ENCODE measurements at places on chromosomes 2 and 18.

GRCh38 chr2:45567288-45567963 is 43.6 kb downstream of the SRBD1 start:
- DNase-seq, result no peak

- DNase-seq, result no peak
These were observed 5.4 kb upstream of the POU3F3 start for GRCh38 chr2:104848526-104848925.

- DNase-seq, result no peak
These were observed 26.8 kb downstream of the SH3BP4 start for GRCh38 chr2:234978466-234979203.

- DNase-seq, result no peak
These were observed 104.5 kb downstream of the MEIS1 start for GRCh38 chr2:66539452-66539851.

GRCh38 chr18:36025025-36025424 is 42.3 kb downstream of the RPRD1A start:
- no peak for DNase-seq

DNA sequence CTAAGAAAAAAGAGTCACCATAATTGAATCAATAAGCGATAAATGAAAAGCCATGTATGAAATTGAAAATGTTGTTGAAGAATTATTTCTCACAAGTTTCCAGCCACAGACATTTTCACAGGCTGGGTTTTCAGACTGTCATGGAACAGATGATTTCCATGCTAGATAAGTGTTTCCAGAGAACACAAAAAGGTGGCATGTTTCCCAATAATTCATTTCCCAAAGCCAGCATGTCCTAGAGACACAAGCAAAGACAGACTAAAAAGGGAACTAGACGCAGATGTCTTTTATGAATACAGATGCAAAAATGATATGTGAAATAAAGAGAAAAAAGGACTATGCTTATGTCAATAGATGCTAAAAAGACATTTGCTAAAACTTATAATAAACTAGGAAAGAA is 255.1 kb downstream of the EIPR1 start:
- no peak for DNase-seq

DNA sequence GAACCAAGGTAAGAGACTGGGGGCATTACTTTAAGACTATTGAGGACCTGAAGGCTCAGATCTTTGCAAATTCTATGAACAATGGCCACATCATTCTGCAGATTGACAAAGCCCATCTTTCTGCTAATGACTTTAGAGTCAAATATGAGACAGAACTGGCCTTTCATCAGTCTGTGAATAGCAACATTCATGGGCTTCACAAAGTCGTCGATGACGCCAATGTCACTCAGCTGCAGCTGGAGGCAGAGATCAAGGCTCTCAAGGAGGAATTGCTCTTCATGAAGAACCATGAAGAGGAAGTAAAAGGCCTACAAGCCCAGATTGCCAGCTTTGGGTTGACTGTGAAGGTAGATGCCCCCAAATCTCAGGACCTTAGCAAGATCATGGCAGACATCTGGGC is 43.8 kb upstream of the SLC4A10 start:
- DNase-seq, result no peak

DNA sequence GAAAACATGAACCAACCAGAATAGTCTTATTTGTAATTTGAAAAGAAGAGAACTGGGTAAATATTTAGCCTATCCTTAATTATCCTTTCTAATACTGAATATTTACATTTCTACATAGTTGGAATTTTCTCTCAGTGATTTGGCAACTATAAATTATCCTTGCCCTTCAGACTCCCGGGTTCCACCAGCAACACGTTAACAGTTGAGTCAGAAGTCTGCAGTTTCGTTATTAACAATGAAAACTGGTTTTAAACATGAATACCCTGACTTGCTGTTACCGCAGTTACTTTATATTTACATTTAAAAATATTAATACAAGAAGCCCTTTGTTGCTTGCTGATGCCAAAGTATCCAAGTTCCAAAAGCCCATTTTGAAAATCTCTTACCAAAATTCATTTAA is 673.0 kb downstream of the ARHGAP15 start:
- no peak for DNase-seq

- no peak for DNase-seq
These were observed 87.1 kb upstream of the MCFD2 start for GRCh38 chr2:47002480-47003381.

- no peak for DNase-seq
These were observed 13.2 kb downstream of the MAP4K4 start for GRCh38 chr2:101710471-101711318.

GRCh38 chr18:79912409-79912991 is 39.0 kb downstream of the SLC66A2 start:
- DNase-seq, result no peak

- no peak for DNase-seq
These were observed 1.2 kb upstream of the HAAO start for GRCh38 chr2:42793334-42794270.

- DNase-seq, result no peak
These were observed 20.5 kb downstream of the CYP27A1 start for GRCh38 chr2:218802386-218802994.

GRCh38 chr2:215660687-215661086 is 224.8 kb upstream of the FN1 start:
- DNase-seq, result no peak

DNA sequence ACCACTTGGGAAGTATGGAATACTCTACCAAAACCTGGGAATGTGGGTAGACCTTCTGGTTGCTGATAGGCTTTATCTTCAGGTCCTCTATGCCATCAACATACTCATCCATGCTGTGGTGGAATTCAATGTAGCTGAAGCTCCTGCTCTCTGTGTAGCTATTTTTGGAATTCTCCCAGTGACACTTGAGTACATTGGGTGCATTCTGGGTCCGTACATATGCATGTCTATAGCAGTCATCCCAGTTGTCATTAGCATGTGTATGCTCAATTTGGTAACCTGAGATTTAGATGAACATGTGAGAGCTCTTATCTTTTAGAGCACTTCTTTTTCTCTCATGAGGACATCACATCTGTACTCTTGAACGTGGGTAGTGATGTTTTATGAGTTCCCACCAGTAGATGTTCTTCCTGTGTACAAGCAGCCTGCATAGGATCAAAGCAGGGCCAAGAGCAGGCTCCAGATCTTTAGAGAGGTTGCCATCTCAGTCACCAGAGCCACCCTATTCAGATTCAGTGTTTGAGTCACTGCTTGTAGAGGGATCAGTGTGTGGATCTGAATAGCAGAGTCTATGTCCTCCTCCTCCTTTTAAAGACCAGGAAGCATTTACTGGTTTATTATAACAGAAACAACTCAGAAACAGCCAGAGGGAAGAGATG is 65.9 kb downstream of the MGAT5 start:
- DNase-seq, result no peak

GRCh38 chr2:66439812-66440542 is 5.1 kb downstream of the MEIS1 start:
- DNase-seq, result no peak

GRCh38 chr2:65096948-65097347 is 33.0 kb downstream of the RAB1A start:
- no peak for DNase-seq

DNA sequence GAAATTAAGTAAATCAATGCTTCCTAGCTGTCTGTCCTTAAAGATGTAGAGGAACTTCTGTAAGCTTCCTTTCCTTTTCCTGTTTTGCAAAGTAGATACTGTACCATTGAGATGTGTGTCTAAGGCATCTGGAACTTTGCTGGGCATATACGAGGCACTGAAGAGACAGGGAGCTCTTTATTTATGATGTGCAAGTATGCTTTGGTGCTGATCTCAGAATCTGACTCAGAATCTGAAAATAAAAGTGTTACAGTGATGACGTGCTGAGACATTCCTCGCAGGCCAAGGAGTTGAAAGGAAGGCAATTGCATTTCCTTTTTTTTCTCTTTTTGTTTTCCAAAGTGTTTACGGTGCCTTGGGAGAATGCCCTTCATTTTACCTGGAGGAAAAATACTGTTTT is 230.9 kb upstream of the RGPD4 start:
- DNase-seq, result no peak

DNA sequence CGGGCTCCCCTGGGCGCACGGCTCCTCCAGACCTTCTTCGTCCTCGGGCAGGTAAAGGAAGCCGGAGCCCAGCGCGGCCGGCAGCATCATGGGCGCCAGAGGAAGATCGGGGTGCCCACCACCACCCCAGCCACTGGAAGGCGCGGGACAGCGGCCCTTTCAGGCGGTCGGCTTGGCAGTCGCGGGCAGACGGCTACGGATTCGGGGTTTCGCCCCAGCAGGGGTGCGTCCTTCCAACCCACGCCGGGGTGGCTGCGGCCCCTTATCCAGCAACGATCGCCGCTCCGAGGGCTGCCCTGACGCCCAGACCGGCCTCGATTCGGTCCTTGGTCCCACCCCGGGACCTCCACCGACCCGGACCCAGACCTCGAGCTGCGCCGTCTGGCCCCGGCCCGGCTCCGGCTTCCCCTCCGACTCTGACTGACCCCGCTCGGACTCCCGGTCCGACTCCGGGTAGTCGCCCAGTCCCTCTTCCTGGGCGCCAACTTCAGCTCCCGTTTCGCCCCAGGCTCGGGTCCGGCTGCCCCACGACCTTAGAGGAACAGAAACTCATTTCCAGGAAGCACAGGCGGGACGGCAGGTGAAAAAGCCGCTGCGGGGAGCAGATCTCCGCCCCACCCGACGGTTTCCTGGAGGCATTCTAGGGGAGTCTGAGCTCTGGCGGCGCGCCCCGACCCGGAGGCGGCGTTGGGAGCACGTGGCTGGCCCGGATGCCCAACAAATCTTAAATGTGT is 30.2 kb upstream of the SSB start:
- DNase-seq, result no peak

GRCh38 chr2:144030791-144031190 is 489.1 kb downstream of the ZEB2 start:
- DNase-seq, result no peak

- no peak for DNase-seq
These were observed 29.3 kb downstream of the DNER start for GRCh38 chr2:229684942-229685562.

GRCh38 chr2:217415316-217415715 is 555.5 kb upstream of the TNP1 start:
- DNase-seq, result no peak

GRCh38 chr2:37388074-37388473 is 43.6 kb downstream of the QPCT start:
- no peak for DNase-seq
